ENCODE measurements at places on chromosomes 13 and 19.

DNA sequence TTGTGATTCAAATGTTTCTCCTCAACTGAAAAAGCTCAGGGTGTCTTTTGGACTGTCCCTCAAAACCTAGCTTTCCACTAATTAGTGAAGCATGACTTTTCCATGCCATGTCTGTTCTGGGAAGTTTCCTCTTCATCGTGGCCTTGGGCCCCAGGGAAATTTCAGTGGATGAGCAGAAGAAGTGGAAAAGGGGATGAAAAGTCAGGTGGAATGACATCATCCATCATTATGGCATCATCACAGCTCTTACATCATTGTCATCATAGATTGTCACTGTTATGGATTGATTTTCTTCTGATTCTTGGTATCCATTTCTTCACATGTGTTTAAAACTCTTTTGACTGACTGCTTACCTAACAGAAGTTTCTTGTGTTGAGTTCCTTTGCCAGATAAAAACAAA lies 26.2 kb upstream of the MRI1 start:
- no peaks in the 10 kb centered on the region for H3K36me3 ChIP-seq
- no peak for DNase-seq
- H3K27me3 ChIP-seq = no peaks in the 10 kb centered on the region
- peaks cover 8% of the 10 kb centered on the region for H3K4me1 ChIP-seq
- H3K27ac ChIP-seq = no peak overlapping the region

DNA sequence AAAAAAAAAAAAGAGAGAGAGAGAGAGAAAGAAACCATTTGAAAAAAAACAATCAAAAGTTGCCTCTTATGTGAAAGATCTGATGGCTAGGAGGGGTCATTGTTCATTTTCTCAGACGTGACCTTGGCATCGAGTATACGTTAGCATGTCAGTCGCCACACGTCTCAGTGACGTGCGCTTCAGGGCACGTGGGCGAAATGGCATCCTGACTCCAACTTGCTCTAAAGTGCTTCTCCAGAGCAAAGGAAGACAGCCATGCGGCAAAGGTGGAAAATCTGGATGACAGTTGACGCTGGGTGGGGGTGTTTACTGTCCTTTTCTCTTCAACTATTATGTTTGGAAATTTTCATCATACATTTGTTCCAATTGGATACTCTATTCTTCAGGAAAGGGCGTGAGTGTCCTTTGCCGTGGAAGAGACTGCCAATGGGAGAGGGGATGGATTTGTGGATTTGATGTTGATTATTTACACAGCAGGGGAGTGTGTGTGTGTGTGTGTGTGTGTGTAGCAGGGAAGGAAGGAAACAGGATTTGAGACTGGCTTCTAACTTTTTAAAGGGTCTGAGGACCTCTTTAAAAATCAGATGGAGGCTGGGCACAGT lies 25.0 kb downstream of the KLF2 start:
- no peak overlapping the region for H3K4me3 ChIP-seq
- no peaks in the 10 kb centered on the region for H3K27me3 ChIP-seq
- no peak overlapping the region for H3K27ac ChIP-seq
- peaks cover 32% of the 10 kb centered on the region for H3K4me1 ChIP-seq

DNA sequence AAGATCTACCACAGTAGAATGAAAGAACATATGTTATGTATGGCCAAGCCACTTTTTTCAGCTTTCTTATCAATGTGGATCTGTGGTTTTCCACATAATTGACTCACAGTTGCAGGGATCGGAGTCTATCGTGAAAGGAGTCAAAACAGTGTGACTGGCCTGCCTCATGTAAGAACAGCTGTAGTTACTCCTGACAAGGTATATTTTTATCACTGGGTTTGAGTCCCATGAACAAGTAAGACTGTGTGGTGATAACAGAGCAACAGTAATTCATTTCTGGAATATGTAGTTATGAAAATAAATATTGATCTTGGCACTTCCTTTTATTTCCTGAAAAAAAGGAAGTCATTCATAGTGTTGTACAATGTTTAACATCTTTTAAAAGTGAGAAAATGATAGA lies 416.6 kb downstream of the KLF12 start:
- no peaks in the 10 kb centered on the region for H3K27me3 ChIP-seq
- peaks cover 25% of the 10 kb centered on the region for H3K4me1 ChIP-seq
- DNase-seq = peak; percentile 82
- no peak overlapping the region for H3K4me3 ChIP-seq

DNA sequence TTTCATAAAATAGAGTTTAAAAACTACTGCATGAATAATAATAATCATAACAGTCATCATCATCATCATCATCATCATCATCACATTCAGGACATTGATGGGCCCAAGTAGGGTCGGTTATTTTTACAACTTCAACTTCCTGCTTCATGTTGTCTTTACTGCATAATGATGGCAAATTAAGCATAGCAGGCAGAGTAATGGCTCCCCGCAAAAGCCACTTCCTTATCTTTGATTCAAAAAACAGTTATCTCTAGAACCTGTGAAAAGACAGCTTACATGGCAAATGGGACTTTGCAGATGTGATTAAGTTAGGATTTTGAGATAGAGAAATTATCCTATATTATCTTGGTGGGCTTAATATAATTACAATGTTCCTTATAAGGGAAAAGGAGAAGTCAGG lies 792.9 kb downstream of the LIG4 start:
- no peak overlapping the region for H3K27ac ChIP-seq
- peaks cover 20% of the 10 kb centered on the region for H3K4me1 ChIP-seq
- H3K36me3 ChIP-seq = no peaks in the 10 kb centered on the region
- DNase-seq = no peak

GRCh38 chr13:64640002-64640401 lies 2590.1 kb downstream of the PCDH9 start:
- DNase-seq = peak; percentile 60
- peaks cover 15% of the 10 kb centered on the region for H3K4me1 ChIP-seq
- H3K27ac ChIP-seq = no peak overlapping the region
- H3K27me3 ChIP-seq = no peaks in the 10 kb centered on the region
- no peak overlapping the region for H3K4me3 ChIP-seq

GRCh38 chr13:73958657-73959397 lies 175.4 kb downstream of the KLF12 start:
- H3K27me3 ChIP-seq = no peaks in the 10 kb centered on the region
- no peak overlapping the region for H3K27ac ChIP-seq
- no peaks in the 10 kb centered on the region for H3K36me3 ChIP-seq
- peaks cover 6% of the 10 kb centered on the region for H3K4me1 ChIP-seq
- DNase-seq = no peak
- H3K4me3 ChIP-seq = no peak overlapping the region
